Effector CD8-positive, alpha-beta T cell (primary cell): ENCODE measurements at places on chromosomes 11 and 22.

GRCh38 chr22:24810043-24810749 is 4.2 kb downstream of the SGSM1 start:
- DNase-seq, result no peak

DNA sequence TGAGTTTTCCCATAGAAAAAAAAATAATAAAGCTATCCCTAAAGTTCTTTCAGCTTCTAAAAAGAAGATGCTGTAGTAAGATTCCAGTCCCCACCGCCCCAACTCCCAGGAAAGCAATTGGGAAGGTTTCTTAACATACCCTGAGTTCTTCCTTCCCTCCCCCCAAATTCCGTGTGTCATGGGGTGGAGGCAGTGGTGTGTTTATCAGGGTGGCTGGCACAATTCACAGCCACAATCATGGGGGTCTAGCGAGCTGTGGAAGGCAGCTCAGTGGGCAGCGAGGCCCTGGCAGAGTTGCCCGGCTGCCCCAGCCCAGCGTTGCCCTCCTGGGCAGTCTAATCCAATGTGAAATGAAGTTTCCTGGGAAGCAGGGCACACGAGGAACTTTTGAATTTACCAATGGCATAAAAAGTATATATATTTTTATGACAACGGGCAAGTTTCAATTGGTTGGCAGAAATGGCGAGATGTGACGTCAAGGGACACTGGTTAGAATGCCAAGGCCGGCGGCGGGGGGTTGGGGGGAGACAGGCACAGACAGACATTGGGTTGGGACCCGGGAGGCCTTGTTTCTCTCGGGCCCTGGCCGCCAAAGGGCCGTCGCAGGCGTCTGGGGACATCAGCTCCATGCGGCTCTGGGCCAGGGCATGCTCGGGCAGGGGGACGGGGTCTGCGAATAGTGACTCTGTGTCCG is 80.7 kb upstream of the PPARA start:
- no peak for DNase-seq

DNA sequence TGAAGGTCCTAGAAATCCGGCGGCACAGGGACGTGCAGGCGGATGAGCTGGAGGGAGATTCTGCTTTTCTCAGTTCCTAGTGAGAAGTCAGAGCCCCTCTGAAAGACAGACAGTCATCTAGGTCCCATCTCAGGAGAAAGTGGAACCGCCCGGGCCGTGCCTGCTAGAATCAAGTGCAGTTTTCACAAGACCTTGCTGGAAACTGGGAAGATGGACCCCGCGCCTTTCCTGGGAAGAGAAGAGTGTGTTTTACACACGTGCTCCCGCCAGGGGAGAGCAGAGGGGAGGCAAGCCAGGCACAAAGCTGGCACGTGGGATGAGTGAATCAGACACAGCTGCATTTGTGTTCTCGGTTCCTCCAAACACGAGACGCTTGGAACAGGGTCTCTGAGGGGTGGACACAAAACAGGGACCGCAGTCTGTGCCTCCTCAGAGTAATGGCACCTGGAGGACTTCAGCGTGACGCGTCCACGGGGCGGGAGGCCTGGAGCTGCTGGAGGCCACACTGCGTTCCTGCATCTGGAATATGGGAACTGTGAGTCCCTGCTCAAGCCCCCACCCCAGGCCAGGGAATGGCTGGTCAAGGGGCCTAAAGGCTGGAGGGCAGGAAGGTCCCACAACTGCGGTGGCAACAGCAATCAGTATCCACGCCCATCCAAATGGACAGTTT is 218.3 kb downstream of the BRD1 start:
- no peak for DNase-seq

GRCh38 chr22:29073618-29074275 is 912 bp downstream of the KREMEN1 start:
- DNase-seq, result no peak

GRCh38 chr11:10274726-10275125 is 19.3 kb downstream of the SBF2 start:
- no peak for DNase-seq

- DNase-seq, result no peak
Observed at GRCh38 chr11:87020764-87021365, 16.9 kb upstream of the TMEM135 start.

DNA sequence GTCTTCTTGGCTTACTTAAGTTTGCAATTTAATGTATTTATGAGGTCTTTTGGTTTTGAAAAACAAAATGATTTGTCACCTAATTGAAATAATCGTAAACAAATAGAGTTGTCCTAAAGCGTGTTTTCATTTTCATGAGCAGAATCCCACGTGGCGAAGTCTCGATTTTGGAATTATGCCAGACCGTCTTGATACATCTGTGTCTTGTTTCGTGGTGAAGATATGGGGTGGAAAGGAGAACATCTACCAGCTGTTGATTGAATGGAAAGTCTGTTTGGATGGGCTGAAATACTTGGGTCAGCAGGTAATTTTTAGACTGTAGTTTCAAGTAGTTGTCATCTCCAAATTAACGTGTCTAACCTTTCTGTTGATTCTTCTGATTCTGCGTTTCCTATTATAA is 64.7 kb downstream of the UVRAG start:
- no peak for DNase-seq

DNA sequence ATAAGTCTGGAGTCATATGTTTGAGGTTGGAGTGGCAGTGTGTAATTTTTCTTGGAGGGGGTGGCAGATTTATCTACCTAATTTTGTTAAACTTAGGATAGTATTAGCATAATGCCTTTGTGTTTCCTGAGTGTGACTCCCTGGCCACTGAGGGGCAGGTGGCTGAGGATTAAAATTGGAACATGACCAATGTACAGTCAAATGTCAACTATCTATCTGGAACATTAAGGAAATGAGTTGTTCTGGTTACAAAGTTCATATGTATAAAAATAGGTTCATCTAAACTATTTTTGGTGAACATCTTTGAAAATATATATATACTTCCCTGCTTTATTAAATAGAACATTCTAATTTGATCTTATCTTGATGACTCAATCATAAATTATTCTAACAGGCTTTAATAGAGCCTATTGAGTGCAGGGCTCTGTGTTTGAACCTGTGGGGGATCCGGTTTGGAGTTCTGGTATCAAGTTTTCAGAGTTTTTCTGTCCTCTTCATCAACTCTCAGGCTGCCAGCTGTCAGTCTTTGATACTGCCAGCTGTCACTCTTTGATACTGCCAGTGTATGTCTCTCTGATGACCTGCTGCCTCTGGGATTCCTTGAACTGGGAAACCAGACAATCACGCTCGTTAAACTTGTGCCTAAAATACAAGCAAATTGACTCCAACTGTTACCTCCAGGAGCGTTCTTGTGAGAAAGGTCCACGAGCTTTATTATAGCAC is 309.6 kb downstream of the METTL15 start:
- DNase-seq, result no peak

- no peak for DNase-seq
Observed at GRCh38 chr11:94342250-94342649, 37.9 kb downstream of the IZUMO1R start.

GRCh38 chr11:70883973-70884623 is 368.3 kb downstream of the SHANK2 start:
- DNase-seq, result no peak

GRCh38 chr11:102476069-102476468 is 23.5 kb upstream of the TMEM123 start:
- DNase-seq, result no peak

DNA sequence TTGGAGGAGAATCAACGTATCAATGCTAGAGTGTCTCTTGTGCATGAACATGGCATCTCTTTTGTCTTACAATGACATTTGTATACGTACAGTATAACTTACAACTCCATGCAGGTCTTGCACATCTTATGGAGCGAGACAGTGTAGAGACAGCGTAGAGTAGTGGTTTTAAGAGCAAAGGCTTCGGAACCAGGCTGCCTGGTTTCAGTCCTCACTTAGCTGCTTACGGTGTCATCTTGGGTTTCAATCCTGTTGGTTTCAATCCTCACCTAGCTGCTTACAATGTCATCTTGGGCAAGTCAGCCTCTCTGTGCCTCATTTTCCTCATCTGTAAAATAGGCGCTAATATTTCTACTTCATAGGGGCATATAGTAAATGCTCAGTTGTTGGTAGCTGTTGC is 98.2 kb downstream of the PACS1 start:
- DNase-seq, result no peak
